Urinary bladder (tissue), 4 donors: ENCODE measurements at places on chromosomes 5 and 9. TPM values are rescaled to one million over a fixed set of nuclear protein-coding genes. Genes with fewer than 3 reads are reported as not detected.

The INSL6 gene
- total RNA-seq: not detected

The MBLAC2 gene
- 11.3 TPM for total RNA-seq

The CEP78 gene
- total RNA-seq: 54.3 TPM

The SPINK6 gene
- not detected for total RNA-seq

The AIF1L gene
- total RNA-seq: 20.6 TPM

The LCN1 gene
- total RNA-seq: not detected

The TNC gene
- total RNA-seq: 155 TPM

The EMB gene
- 12.7 TPM for total RNA-seq

The CDX1 gene
- total RNA-seq: 0.21 TPM

The THBS4 gene
- 3.9 TPM for total RNA-seq

The PTRH1 gene
- 5.7 TPM for total RNA-seq

The PCDHB7 gene
- 3.2 TPM for total RNA-seq

The CTXN3 gene
- 1.1 TPM for total RNA-seq

The C5orf63 gene
- 6.4 TPM for total RNA-seq

The ABCA2 gene
- total RNA-seq: 11.1 TPM

The TDRD7 gene
- 9.8 TPM for total RNA-seq

The MYMK gene
- total RNA-seq: 1.2 TPM

The LRRC19 gene
- total RNA-seq: 0.11 TPM

The SEMA6A gene
- 54.0 TPM for total RNA-seq

The IFNA21 gene
- total RNA-seq: not detected

The HSD17B4 gene
- total RNA-seq: 226 TPM

The SLC45A2 gene
- not detected for total RNA-seq

The WASHC1 gene
- total RNA-seq: 6.1 TPM

The GNG10 gene
- 90.4 TPM for total RNA-seq

The COL15A1 gene
- 136 TPM for total RNA-seq

The BRINP1 gene
- 0.58 TPM for total RNA-seq

The ZNF879 gene
- 11.9 TPM for total RNA-seq
